ENCODE measurements at places on chromosomes 12 and 14. TPM values are rescaled to one million over a fixed set of nuclear protein-coding genes. Genes with fewer than 3 reads are reported as not detected.

The USP44 gene
- total RNA-seq: not detected

The ZDHHC22 gene
- total RNA-seq: not detected

The KCNJ8 gene
- total RNA-seq: not detected

DNA sequence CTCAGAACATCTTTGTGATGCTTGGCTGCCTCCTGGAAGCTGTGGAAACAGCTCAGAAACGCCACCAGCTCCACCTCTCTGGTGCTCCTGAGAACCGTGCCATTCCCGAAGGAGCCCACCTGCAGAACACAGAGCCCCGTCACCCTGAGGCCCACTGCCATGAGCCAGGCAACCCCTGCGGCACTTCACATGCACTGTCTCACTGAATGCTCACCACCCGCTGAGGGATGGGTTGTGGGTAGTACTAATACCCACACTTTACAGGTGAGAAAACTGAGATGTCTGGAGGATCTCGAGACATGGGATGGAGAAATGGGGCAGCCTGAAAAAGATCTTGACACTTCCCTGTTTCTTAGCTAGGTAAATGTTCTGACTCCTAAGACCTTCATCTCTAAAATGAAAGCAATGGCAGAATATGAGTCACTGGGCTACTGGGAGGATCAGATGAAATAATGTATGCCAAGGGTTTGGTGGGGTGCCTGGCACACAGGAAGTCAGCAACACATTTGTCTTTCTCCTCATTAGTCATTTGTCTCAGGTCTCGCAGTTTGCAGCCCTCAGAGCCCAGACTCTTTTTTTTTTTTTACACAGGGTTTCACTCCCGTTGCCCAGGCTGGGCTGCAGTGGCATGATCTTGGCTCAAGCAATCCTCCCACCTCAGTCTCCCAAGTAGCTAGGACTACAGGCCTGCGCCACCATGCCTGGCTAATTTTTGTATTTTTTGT, 5.3 kb downstream of the OASL start:
- peak; percentile 85 for DNase-seq

DNA sequence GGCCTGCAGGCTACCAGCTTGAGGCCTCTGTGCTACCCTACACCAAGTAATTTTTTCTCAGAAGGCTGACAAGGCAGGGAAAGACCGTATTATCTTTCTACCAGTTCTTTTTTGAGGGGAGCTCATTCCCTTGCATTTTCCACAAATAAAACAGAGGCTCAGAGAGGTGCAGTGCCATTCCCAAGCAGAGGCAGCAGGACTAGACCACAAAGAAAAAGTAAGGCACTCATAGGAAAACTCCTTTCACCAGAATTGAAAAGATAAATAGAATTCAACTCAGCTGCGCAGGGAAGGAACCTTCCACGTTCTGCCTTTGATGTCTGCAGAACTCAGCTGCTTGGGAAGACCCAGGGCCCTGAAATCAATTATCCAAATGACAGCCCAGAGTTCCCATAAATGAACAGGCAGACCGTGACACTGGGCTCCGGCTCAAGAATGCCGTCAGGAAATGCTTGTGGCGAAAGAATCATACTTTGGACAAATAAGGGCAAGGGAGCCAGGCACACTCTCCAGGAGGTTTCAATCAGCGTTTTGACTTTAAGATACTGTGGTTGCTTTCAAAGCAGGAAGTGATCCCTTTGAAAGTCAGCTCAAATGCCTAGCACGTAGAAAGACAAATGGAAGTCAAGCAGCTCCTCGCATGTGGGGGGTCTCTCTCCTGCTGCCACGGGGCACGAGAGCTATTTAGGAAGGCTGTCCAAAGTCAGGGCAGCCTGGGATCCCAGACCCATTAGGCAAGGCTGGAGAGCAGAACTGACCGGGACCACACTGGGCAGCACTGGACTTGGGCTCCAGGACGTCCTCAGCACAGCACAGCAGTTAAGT, 14.0 kb downstream of the KCTD10 start:
- DNase-seq: peak; percentile 98

- peak; percentile 75 for DNase-seq
Observed at GRCh38 chr14:51293149-51293911, 53.3 kb downstream of the TMX1 start.

- no peak for DNase-seq
Observed at GRCh38 chr12:71546322-71546861, 106.8 kb downstream of the LGR5 start.

DNA sequence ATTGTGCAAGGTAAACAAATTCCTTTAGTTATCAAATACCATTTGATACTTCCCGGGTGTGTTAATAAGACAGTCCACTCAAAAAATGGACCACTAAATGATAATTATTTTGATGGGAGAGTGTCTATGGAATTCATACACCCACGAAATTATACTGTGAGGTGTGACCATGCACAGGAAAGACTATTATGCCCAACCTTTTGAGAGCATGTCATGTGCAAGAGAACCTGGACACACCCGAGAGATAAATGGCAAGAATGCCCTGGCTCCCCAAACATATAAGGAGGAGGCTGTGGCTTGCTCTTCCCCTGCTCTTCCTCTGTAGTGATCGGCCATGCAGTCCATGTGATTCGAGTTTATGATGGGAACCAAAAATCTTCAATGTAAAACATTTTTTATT, 119.5 kb upstream of the BCL2L14 start:
- no peak for DNase-seq
